ENCODE measurements at places on chromosomes 2 and 18. TPM values are rescaled to one million over a fixed set of nuclear protein-coding genes. Genes with fewer than 3 reads are reported as not detected.

GRCh38 chr2:151189125-151189524, 72.5 kb downstream of the RBM43 start:
- DNase-seq: no peak

The LINC00305 gene
- not detected for total RNA-seq

The KLHL14 gene
- total RNA-seq: 0.26 TPM

DNA sequence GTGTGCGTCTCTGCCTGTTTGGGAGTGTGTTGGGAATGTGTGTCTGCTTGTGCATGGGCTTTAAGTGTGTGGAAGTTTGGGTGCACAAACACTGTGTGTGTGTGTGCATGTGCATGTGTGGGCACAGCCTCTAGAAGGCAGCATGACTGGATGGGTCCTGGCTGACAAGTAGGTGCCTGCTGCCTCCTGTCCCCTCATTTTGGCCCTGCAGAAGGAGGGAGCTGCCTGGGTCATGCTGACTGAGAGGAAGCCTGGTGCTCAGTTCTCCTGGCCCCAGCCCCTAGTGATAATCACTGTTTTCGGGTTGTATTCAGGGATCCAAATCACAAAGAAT, 34.1 kb downstream of the GLI2 start:
- no peak for DNase-seq

DNA sequence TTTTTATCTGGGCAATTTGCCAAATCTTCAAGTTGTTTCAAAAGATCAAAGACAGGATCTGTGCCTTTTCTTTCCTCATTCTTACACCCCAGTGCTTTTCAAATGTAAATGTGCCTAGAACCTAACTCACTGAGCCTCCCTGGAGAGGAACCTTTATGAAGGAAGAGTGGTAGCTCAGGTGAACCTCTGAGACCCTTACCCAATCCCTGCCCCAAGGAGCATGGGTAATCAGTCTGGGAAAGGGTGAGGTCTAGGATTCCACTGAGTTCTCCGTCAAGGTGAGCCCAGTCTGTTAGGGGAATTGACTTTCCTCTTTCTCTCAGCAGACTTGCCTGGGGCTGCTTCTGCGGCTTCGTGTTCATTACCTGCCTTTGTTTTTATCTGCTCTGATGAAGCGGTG, 88.1 kb upstream of the MAP4K4 start:
- DNase-seq: no peak

DNA sequence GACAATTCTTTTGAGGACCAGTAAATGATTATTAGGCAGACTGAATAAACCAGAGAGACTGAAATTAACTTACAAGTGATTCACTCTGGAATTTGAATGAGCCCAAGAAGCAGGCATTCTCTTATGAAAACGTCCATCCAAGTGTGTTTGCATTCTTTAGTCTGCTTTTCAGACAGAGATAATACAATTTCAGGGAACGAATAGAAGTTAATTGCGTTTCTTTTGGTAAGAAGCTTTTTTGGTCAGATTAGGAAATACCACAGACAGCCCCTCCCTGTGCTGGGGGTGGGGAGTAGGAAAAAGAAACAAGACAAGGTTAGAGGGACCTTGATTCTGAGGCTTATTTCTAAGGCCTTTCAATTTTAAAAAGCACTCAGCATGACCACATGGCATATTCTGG, 874.4 kb downstream of the SUCLG1 start:
- DNase-seq: no peak

The XIRP2 gene
- total RNA-seq: 0.06 TPM

- DNase-seq: no peak
Observed at GRCh38 chr18:51649796-51650195, 452.3 kb upstream of the MEX3C start.

DNA sequence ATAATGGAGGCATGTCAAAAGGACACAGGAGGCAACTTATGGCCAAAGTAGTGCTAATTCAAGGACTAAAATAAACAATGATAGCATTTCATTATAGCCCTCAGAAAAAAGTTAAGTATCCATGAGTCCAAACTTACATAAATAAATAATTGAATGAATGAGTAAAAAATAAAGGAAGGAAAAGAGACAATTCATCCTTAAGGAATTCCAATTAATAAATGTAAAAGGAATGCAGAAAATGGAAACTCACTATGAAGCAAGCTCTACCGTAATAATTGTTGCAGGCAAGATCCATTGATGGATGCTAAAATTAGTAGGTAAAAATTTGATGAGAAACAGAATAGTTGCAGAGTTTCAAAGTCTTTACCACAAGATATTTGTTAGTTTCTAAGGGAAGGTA, 88.2 kb upstream of the RAPGEF4 start:
- DNase-seq: no peak

DNA sequence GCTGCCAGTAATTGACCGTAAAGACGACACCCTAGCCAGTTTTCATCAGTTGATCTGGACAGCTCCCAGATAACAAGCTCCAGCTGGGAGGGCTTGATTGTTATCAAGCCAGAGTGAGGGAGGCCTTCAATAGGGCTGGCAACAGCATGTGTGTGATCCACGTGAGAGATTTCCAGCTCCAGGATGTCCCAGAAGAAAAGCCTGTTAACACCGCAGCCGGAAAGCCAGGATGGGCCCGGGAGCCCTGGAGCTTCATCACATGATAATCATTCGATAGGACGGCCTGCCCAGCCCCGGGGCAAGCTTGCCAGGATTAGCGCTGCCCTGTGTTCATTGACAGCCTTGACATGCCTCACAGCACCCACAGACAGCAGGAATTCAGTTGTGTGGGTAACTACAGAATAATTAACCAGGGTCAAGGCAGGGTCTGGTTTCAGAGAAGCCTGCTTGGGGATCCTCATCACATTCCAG, 182.5 kb downstream of the C1D start:
- DNase-seq: peak; percentile 14

DNA sequence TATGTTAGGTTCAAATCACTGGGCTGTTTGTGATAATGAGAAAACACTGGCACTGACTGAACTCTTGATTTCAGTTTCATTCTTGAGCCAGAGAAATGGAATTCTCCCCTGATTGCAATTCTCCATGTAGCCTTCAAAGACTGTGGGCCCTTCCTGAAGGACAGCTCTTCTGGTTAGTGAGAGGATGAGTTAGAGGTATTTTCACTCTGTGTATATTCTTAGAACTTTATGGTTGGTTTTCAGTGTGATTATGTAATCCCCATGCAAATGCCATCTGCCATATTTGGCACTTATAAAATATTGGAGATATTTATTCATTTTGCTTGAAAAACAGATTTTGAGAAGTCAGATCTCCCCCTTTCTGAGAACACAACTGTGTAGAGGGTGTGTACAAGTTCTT, 323.7 kb downstream of the SLC4A3 start:
- DNase-seq: no peak

DNA sequence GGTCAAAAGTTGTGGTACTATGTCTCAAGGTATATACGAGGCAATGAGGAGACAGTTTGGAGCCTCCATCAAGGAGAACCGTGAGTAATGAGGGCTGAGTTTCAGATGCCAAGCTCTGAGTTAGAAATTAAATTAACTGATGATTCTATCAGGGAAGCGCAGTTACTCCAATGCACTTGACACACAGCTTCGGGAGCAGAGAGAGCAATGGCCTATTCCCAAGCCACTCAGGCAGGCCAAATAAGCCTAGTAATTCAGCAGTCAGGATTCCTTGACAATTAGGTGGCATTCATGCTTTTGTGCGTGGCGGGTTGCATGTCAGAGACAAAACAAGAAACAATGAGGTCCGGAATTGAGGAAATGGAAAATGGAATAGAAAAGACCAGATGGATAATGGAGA, 123.2 kb downstream of the MMADHC start:
- DNase-seq: no peak

GRCh38 chr2:70743677-70744076, 24.3 kb downstream of the ADD2 start:
- DNase-seq: no peak

DNA sequence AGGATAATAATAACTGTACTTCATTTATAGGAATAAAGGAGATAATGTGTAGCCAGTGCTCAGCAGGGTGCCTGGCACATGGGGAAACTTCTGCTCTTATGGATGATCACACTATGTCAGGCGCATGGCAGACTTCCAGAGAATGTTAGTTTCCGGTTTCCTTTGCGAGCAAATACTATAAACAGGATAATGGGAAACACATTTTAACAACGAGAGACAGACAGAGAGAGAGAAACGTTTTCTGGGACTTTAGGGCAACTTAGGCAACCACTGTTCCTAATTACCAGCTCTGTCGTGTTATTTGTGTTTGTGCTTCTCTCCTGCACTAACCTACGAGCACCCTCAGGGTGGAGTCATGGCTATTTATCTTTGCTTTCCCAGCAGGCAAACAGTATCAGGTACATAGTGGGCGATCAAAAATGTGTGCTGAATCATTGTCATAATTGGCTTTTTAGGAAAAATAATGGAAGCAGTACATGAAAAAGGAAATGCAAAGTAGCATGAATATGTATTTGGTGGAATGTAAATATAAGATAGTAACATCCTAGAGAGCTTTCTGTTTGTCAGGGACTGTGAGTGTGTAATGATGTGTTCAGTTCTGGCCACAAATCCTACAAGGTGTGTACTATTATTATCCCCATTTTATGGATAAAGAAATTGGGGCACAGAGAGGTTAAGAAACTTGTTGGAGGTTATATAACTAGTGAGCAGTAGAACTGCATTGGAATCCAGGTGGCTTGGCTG, 36.8 kb upstream of the IGFBP2 start:
- peak; percentile 20 for DNase-seq

- DNase-seq: peak; percentile 56
Observed at GRCh38 chr2:65264821-65265670, 37.4 kb downstream of the ACTR2 start.

DNA sequence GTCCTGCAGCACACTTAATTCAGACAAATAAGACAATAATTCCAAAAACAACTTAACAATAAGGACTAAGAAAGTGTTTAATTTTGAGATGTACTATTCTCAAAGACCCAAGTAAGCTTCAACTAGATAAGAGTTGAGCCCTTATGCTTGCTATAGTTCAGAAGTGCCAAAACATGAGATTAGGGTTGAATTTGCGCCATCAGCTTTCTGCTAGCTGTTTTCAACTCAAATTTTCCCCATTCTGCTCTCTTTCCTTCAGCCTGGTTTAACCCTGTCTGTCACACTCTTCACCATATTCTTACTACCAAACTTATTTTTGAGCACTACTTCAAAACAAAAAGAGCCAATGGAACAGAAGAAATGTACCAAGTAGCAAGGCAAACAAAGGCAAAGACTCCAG, 4.1 kb downstream of the NFE2L2 start:
- DNase-seq: no peak

The ADD2 gene
- 0.95 TPM for total RNA-seq
